ENCODE measurements at places on chromosomes 11 and 22.
A peak's percentile ranks its signal among the peaks of the same experiment; 100 is the strongest.

DNA sequence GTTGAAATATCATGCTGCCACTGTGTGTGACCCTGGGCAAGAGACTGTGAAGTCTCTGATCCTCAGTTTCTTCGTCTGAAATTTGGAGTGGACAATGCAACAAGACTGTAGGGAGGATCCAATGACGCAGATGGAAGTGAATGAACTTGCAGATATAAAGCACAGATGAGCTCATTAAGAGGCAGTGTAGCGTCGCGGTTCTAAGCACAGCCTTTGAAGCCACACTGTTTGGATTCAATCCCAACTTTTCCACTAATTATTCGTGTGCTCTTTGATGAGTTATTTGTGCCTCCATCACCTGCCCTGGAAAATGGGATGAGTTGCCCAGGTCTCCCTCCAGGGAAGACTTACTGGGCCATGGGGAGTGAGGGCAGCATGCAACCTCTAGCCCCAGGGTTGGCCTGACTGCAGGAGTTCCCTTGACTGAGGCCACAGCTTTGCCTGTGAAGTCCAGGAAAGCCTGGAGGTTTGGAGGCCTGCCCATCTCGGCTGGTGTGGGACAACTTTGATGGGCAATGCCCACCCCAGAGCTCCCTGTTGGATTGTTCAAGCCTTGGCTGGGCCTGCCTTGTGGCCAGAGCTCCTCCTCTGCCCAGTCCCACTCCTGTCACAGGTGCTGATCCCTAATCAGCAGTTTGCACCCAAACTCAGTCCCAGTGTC is 266.0 kb upstream of the B3GAT1 start:
- no peak for DNase-seq

DNA sequence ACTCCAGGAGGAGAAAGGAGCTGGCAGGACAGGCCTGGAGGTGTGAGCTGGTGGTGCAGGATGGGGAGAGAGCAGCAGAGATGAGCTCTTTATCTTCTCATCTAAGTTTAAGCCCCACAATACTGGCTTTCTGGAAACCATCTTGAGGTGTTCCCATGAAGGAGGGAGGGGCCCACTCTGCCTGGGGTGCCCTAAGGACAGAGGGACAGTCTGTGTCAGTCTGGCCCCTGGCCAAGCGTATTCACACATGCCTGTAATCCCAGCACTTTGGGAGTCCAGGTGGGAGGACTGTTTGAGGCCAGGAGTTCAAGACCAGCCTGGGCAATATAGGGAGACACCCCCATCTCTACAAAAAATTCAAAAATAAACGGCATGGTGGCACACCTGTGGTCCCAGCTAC is 8.9 kb downstream of the SERHL2 start:
- DNase-seq = no peak

DNA sequence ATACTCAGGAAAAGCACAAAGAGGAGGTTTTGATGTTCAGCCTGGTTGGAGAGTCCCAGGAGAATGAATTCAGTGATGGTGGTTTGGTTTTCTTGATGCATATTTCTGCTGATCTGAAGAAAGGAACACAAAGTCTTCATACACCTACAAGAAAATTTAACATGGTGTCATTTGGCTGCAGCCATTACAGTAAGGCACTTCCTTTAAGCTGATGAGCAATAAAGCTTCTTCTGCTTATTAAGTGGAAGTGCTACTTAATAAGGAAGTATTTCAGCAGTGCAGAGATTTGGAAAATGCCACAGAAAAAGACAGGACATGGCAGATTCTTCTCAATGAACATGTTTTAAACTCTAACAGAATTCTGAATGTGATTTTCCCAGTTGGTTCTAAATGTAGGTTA is at the start of gene OR1S2:
Gene OR1S2, minus strand, starts transcription at position 101 of the 400 bp plus-strand sequence. Its CDS starts 0 bp downstream, at position 101.
- DNase-seq = no peak

DNA sequence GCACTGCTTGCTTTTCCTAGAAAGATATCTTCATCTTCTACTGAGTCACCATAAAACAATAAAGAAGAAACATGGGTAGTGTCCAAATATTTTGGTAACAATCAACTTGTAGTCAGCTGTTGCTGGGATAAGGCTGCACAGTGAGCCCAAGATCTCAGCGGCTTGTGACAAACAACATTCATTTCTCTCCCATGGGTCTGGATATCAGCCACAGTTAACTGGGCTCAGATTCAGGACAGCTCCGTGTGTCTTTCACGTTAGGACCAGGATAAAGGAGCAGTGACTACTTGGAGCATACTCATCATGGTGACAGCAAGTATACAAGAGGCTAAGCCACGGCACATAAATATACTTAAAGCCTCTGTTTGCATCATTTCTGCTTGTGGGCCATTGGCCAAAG is 27.9 kb upstream of the GRK3 start:
- DNase-seq = no peak

GRCh38 chr22:35301372-35301874 is 1.7 kb downstream of the TOM1 start:
- peak; percentile 98 for DNase-seq

DNA sequence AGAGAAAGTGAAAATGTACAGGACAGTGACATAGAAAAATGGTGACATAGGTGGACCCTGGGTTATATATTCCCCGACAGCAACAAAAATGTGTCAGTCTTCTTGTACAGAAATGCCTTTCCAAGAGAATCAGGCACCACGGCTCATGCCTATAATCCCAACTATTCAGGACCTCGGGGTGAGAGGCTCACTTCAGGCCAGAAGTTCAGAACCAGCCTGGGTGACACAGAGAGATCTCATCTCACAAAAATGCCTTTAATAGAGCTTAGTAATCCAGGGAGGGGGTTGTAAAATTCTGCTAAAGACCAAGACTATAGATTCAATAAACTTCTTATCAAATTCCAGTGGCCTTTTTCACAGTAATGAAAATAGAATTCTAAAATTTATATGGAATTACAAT is 10.7 kb downstream of the ZNF195 start:
- DNase-seq = no peak

DNA sequence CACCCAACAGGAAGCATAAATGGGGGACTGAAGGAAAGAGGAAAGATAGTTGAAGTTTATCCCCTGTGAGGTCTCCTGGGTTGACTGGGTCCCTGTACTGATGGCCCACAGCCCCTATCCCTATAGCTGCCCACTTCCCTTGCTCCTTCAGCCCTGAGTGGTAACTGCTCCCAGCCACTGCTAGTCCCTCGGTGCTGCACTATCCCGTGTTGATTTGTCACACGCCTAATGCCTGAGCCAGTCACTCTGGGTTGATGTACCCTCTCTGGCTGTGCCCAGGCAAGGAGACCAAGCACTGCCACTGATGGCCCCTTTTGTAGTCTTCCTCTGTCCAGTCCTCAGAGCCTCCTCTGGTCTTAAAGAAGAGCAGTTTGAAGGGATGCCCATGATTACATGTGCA is 9.6 kb downstream of the GDPD5 start:
- no peak for DNase-seq

DNA sequence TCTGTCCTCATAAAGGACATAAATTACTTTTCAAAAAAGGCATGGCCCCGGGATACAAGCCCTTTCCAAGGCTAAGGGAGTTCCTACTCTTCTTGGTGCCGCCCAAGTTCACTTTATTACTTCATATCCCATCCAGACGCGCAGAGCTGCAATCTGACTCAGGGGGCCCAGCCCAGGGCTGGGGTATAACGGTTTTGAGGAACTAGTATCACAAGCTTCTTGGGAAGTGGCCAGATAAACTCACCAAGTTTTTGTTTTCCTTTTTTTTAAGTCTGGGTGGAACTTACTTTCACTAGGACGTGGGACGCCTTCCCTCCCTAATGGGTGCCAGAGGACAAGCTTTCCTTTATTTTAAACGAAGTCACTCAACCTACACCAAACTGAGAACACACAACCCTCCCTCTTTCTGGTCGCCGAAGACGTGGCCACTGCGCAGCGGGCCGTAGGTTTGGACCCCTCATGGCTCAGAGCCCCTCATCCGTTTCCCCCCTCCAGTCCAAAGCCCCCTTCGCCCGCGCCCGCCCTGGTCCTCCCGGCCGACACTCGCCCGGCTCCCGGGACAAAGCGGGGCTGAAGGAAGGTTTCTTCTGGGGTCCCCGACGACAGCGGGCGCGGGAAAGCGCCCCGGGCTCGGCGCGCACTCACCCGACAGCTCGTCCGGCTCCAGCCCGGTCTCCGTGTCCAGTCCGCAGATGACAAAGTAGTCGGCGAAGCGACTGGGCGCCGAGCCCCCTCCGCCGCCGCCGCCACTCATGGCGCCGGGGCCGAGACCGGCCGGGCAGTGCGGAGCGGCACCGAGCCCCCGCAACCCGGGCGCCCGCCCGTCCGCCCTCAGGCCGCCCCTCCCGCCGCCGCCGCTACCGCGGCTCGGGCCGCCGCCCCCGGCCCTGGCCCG is 587 bp downstream of the DENND5A start:
- DNase-seq = peak; percentile 67

DNA sequence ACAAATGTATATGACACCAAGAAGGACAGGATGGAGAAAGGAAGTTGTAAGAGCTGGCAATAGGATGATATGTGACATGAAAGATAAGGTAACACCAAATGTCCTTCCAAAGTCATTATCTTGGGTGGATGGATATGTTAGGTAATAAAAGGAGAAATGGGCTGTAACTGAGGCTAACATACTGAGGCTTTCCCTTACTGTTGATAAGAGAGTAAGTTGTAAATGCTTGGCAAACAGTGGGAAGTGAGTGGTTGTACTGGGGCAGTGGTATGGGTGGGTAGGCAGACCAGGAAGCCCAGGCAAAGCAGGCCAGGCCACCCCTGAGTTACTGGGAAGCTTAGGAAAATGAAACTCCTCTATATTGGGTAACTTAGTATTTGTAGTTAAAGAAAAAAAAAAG is 73.7 kb downstream of the ARHGAP42 start:
- DNase-seq = no peak

DNA sequence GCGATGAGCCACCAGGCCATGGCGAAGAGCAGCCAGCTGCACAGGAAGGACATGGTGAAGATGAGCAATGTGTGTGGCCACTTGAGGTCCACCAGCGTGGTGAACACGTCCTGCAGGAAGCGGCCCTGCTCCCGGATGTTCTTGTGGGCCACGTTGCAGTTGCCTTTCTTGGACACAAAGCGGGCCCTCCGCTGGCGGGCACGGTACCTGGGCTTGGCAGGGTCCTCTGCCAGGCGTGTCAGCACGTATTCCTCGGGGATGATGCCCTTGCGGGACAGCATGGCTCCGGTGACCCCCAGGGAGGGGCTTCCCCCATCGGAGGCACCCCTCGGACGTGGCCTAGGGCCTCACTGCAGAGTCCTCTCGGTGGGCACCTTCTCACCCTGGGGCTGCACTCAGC is 648 bp downstream of the KCNJ11 start:
- no peak for DNase-seq

DNA sequence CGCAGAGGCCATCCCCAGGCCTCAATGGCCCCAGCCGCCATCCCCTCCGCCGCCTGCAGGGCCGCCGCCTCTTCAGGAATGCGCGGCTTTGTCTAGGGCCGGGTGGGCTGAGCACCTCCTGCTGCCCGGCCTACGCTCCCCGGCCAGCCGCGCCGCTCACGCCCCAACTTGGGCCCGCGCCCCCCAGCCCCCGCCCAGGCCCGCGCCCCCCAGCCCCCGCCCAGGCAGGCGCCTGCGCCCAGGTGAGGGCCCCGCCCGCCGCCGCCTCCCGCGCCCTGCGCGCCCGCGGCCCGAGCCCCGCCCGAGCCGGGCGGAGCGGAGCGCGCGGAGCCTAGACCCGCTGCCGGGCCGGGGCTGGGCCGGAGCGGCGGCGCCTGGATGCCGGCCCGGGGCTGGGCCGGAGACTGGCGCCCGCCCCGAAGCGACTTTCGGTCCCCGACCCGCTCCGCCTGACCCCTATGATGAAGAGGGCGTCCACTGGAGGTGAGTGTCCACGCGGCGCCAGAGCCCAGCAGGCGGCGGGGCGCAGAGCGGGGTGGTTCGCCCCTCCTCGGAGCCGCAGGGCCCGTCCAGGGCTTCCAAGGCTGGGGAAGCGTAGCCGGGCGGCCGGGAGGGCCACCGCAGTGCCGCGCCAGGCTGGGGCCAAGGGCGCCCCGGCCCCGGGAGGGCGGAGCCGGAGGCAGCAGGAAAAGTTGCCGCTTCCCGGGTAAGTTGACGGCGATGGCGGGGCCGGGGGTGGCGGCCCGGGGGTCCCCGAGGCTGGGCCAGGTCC is 34.3 kb upstream of the PRODH start:
- DNase-seq = no peak

DNA sequence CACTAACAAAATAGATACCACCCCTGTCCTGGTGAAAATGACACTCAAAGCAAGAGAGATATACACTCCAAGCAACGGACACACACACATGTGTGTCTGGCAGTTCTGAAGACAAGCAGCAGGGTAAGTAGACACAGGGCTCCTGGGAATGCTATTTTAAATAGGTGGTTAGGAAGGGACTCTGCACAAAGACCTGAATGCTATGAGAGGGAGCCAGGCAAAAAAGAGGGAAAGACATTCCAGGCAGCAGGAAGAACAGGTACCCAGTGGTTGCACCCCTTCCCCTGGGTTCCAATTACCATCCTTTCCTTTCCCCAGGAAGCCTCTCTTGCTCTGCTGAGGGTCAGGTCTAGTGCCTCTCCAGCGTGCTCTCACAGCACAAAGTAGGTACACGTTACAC is 3.0 kb downstream of the UFD1 start:
- DNase-seq = no peak

DNA sequence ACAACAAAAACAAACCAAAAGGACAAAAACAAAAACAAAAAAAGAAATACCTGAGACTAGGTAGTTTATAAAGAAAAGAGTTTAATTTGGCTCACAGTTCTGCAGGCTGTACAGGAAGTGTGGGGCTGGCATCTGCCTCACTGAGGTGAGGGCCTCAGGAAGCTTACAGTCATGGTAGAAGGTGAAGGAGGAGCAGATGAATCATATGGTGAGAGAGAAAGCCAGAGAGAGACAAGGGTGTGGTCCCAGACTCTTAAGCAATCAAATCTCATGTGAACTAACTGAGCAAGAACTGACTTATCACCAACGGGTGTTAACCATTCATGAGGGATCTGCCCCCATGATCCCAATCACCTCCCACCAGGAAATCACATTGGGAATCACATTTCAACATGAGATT is 58.8 kb upstream of the ZBED5 start:
- DNase-seq = no peak

DNA sequence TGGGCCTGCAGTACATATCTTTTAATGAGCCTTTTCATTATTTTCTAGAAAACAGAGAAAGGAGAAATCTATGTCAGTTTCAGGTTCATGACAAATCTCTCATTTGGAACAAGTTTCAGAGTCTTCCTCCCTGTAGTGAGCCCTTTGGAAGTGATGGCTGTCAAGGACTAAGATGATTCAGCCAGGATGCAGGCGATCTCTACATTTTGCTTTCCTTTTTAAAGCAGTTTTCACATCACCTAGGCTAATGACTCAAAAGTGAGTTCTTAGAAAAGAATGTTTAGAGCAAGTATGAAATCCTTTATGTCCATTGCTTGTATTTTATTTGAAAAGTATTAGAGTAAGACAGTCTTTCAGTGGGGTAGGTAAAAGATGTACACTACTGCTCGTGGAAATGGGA is 130.1 kb downstream of the TRPC6 start:
- peak; percentile 30 for DNase-seq

- DNase-seq = peak; percentile 66
Observed at GRCh38 chr11:94563176-94563847, 3.9 kb upstream of the PIWIL4 start.

DNA sequence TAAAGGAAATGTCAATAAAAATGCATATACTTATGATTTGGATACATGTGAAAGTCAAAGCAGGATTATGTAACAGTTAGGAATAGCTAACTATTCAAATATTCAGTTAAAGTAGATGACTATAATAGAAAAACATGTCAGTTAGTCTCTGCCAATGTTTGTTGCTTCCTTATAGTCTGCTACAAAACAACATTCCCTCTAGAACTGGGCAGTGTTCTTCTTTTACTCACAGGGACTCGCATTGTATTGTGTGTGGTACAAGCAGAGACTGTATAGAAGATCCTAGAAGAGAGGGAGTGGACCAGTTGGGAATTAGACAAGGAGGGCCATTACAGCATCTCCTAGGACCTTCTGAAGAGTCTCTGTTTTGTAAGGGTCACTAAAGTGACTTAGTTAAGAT is 10.6 kb downstream of the ACAT1 start:
- DNase-seq = no peak
